ENCODE measurements at places on chromosomes 11 and 22.
A peak's percentile ranks its signal among the peaks of the same experiment; 100 is the strongest.

DNA sequence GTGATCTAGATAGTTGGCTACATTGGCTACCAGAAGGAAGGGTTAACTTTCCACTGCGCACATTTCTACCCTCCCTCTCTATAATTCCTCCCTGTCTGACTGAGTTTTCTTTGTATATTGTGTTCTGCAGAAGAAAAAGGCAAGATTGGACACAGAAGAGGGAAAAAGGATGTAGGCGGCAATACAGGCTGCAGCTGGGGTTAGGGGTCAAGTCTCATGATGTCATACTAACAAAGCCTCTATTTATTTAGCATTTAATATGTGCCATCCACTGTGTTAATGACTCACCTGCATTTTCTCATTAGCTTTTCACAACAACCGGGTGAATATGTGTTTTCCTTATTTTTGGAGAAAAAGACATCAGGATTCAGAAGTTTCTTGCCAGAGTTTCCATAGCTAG lies 2.0 kb downstream of the FAM83F start:
- H3K27me3 ChIP-seq = no peaks in the 10 kb centered on the region
- H3K36me3 ChIP-seq = no peaks in the 10 kb centered on the region
- H3K27ac ChIP-seq = peak overlapping the region; percentile 30
- DNase-seq = no peak
- H3K4me3 ChIP-seq = no peak overlapping the region
- H3K4me1 ChIP-seq = peaks cover 59% of the 10 kb centered on the region

DNA sequence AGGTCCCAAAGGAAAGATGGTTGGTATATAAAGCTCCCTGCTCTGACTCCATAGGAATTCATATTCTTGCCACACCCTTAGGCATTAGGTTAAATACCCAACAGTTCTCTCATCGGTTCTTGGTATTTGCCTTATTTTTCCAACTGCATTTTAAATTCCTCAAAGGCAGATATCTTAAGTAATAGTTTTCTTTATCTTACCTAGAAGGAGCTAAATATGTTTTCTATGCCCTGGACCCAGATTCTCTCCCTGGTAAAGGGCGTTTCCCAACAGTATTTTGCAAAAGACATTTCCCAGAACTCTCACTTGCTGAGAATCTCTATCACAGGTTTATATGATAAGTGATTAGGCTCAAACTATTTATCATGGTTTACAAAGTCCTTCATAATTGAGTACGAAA lies 158.6 kb upstream of the BDNF start:
- no peaks in the 10 kb centered on the region for H3K4me1 ChIP-seq
- peaks cover 4% of the 10 kb centered on the region for H3K27me3 ChIP-seq
- H3K4me3 ChIP-seq = no peak overlapping the region
- no peaks in the 10 kb centered on the region for H3K36me3 ChIP-seq

DNA sequence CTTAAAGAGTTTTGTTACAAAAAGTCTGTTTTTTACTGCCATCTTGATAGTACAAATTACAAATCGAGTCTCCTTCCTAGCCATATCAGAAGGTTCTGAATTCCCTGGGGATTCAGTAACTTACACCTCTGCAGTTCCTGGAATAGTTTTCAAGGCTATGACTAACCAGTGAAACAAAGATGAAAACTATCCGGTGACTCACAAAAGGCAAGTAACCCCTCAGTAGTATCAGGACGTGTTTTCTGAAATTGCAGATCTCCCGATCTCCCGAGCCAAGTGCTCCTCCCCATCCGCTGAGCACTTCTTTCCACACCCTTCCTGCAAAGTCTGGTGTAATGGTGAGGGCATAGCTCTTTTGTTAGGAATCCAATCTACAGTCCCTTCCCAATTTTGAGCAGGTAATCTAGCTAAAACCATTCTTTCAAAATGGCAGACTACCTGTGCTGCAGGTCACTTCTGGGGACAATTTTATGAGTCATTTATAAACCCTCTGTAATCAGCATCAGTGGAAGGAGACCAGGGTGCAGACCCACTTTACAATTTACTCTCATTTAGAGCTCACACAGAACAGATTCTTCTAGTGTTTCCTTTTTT lies 7.7 kb downstream of the E2F8 start:
- H3K4me1 ChIP-seq = no peaks in the 10 kb centered on the region
- no peaks in the 10 kb centered on the region for H3K27me3 ChIP-seq
- no peak for DNase-seq
- no peaks in the 10 kb centered on the region for H3K36me3 ChIP-seq

DNA sequence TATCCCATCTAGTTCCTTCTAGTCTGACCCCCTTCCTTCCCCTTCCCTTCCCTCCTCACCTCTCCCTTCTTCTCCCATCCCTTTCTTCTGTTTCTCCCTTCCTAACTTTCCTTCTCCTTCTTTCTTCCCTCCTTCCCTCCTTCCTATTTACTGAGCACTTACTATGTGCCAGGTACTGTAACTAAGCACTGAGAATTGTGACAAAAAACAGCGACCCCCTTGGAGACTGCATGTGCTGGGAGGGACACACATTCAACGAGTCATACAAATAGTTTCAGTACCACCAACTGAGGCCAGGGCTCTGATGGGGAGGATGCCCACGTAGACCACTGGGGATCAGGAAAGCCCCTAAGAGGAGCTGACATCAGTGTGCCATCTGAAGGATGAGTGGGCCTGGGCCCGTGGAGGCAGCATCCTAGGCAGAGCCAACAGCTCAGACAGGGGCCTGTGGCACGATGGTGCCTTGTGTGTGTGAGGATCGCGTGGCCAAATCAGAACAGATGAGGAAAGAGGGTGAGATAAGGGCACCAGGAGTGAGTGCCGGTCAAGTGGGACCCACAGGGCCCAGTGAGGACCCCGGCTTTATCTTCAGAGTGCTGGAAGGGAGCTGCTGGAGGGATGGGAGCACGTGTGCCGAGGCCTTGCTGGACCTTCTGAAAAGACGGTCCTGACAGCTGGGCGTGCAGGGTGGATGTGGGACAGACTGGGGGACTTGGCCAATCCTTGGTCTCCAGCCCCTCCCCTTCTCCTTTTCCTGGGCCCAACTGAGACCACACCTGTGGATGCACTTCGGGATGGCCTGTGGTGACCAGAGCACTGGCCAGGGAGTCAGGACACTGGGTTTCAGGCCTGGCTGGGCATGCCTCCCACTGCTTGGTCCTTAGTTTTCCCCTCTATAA lies 38.4 kb upstream of the CRYBB3 start:
- H3K27me3 ChIP-seq = no peaks in the 10 kb centered on the region
- DNase-seq = no peak
- H3K4me1 ChIP-seq = peaks cover 13% of the 10 kb centered on the region
- no peak overlapping the region for H3K27ac ChIP-seq
- peaks cover 1% of the 10 kb centered on the region for H3K36me3 ChIP-seq
- H3K4me3 ChIP-seq = no peak overlapping the region
